ENCODE measurements at places on chromosomes 11 and 22. TPM values are rescaled to one million over a fixed set of nuclear protein-coding genes. Genes with fewer than 3 reads are reported as not detected.

The DDTL gene
- total RNA-seq, result 0.26 TPM

The RBFOX2 gene
- 94.1 TPM for total RNA-seq

The NLRP14 gene
- total RNA-seq, result 0.24 TPM

DNA sequence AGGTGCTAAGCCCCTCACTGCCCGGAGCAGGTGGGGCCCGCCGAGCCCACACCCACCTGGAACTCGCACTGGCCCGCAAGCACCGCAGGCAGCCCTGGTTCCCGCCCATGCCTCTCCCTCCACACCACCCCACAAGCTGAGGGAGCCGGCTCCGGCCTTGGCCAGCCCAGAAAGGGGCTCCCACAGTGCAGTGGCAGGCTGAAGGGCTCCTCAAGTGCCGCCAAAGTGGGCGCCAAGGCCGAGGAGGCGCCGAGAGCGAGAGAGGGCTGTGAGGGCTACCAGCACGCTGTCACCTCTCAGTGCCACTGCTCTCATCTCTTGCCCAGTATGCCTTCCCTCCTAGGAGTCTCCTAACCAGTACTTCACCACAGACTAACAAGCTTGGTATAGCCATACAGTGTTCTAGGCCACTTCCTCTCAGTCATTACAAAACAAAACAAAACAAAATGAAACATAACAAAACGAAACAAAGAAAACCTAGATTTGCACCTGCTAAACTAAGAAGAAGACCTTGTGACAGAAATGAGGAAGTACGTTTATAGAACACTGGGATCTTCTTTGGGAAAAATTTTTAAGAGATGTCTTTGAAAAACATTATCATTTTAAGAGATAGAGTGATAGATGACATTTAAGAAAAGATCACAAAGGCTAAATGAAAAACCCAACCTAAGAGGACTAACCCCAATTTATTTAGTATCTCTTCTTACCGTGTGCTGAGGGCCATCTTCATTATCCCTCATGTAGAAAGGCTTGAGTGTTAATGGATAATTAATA is 47.7 kb upstream of the GAB2 start:
- no peaks in the 10 kb centered on the region for H3K36me3 ChIP-seq
- no peak overlapping the region for H3K27ac ChIP-seq
- H3K4me3 ChIP-seq, result no peak overlapping the region
- H3K27me3 ChIP-seq, result no peaks in the 10 kb centered on the region
- no peak for DNase-seq

DNA sequence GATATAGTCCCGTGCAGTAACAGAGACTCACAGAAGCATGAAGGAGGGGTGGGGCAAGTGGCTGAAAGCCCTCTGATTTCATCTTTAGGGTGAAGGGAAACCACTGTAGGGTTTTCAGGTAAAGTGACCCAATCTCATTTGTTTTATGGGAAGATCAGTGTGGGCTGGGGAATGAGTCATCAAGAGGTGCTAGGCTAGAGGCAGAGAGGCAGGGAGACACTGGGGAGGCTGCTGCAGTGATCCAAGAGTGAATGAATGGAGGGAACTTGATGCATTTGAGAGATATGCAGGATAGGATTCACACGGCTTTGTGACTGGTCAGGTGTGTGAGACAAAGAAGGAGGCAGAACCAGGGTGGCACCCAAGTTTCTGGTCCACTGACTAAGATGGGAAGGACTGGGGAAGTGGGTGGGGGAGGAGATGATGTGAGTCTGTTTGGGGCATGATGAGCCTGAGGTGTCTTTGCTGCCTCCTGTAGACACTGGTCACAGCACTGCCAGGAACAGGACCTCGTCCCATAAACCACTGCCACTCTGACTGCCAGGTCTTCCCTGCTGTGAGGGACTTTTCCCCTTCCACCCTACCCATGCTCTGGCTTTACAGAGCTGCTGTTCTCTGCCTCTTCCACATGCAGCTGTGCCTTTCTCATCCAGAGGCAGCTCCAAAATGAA is 239.0 kb downstream of the TENM4 start:
- H3K4me3 ChIP-seq, result no peak overlapping the region
- no peaks in the 10 kb centered on the region for H3K4me1 ChIP-seq
- H3K36me3 ChIP-seq, result no peaks in the 10 kb centered on the region
- H3K27ac ChIP-seq, result no peak overlapping the region

DNA sequence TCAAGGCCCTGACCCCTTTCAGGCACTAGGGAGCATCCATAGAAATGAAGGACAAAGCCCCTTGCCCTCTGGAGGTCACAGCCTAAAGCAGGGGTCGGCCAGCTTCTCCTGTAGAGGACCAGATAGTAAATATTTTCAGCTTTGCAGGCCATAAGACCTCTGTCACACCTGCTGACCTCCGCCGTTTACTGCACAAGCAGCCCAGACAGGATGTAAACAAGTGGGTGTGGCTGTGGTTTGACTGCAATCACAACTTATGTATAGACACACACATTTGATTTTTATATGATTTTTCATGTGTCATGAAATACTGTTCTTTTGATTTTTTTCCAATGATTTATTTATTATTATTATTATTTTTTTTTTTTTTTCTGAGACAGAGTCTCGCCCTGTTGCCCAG is 34.3 kb downstream of the KIAA1671 start:
- H3K27ac ChIP-seq, result no peak overlapping the region
- no peaks in the 10 kb centered on the region for H3K27me3 ChIP-seq
- H3K36me3 ChIP-seq, result no peaks in the 10 kb centered on the region

Data from uterus (tissue), 4 donors.